ENCODE measurements at places on chromosomes 2 and 18.
A peak's percentile ranks its signal among the peaks of the same experiment; 100 is the strongest.

DNA sequence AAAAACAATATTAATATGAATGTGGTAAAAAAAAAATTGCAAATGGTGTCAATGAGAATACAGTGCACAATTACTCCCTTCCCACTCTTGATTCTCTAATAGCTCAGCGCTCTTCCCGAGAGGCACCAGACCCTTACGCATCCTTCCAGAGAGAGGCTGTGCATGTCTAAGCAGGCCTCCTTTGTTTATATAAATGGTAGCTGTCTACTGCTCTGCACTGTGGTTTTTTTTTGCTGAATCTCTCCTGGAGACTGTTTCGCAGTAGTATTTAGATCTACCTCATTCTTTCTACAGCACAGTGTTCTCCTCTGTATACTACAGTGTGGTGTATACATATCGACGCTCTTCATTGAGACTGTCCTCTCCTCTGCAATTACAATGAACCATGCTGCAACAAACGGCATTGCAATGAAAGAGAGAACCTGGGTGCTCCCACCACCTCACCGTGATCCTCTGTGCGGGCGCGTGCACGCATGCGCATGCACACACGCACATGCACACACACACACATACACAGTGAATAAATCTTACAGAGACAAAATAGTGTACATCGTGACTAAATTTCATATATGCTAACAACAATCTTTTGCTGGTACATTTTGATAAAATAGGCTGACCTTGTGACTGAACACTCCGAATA is 19.4 kb downstream of the SEPTIN10 start:
- no peak for DNase-seq

DNA sequence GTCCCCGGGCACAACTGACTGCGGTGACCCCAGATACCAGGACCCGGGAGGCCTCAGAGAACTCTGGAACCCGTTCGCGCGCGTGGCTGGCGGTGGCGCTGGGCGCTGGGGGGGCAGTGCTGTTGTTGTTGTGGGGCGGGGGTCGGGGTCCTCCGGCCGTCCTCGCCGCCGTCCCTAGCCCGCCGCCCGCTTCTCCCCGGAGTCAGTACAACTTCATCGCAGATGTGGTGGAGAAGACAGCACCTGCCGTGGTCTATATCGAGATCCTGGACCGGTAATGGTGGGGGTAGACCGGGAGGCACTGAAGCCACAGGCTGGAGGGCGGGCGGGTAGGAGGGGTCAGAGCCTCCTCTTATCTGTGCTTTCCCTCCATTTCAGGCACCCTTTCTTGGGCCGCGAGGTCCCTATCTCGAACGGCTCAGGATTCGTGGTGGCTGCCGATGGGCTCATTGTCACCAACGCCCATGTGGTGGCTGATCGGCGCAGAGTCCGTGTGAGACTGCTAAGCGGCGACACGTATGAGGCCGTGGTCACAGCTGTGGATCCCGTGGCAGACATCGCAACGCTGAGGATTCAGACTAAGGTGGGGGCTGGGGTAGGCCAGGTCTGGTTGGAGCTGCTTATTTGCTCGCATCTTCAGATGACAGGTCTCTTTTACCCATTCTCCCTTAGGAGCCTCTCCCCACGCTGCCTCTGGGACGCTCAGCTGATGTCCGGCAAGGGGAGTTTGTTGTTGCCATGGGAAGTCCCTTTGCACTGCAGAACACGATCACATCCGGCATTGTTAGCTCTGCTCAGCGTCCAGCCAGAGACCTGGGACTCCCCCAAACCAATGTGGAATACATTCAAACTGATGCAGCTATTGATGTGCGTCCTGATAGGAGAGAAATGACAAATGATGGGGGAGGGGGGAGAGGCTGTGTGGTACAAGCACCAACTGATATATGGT is 780 bp downstream of the HTRA2 start:
- DNase-seq = no peak

DNA sequence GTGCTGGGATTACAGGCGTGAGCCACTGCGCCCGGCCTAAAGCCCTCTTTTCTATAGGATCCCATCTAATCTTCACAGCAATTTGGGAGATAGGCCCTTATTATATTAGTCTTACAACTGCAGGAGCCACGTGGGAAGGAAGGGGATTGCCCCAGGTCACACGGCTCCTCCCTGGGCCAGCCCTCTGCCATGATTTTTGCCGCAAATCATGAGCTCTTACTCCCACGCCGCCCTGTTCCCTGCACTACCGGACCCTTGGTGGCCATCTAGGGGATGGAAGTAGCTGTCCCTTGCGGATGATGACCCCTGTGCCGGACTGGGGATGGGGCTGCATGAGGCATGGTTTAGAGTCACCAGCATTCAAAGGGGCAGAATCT is 28.4 kb upstream of the PTMA start:
- DNase-seq = no peak

- peak; percentile 8 for DNase-seq
Observed at GRCh38 chr2:144140891-144141290, 379.0 kb downstream of the ZEB2 start.

- no peak for DNase-seq
Observed at GRCh38 chr18:29883114-29883513, 1159.4 kb downstream of the DSC3 start.

DNA sequence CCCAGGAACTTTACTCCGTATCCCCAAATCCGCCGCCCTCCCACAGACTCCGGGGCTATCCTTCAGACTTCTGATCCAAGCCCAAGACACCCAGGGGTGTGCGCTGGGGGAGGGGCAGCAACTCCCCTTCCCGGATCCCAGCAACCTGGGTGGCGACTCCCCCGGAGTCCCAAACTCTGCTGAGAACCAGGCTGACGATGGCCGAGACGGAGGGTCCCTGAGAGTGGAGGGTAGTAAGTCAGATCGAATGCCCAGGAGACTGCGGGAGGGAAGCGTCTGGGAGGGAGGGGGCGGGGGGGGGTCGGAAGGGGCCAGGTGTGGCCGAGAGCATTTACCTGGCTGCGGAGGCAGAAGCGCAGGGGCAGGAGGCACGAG is 7.0 kb upstream of the TNS1 start:
- no peak for DNase-seq

DNA sequence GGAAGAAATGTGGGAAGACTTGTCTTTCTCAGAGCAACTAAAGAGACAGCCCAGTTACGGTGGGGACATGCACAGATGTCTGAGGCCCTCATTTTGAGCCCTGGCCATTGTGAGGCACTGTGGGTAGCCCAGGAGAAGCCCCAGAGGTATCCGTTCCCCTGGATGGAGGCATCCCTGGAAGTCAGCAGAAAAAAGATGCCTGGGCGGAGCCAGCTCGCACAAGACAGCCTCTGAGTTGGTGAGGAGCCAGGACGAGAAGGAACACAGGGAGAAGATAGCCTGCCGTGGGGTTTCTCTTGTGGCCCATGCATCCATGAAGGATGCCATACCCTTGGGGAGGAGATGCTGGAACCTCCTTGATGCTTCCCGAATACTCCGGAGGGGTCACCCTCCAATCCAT is 56.9 kb upstream of the SEMA4C start:
- no peak for DNase-seq

DNA sequence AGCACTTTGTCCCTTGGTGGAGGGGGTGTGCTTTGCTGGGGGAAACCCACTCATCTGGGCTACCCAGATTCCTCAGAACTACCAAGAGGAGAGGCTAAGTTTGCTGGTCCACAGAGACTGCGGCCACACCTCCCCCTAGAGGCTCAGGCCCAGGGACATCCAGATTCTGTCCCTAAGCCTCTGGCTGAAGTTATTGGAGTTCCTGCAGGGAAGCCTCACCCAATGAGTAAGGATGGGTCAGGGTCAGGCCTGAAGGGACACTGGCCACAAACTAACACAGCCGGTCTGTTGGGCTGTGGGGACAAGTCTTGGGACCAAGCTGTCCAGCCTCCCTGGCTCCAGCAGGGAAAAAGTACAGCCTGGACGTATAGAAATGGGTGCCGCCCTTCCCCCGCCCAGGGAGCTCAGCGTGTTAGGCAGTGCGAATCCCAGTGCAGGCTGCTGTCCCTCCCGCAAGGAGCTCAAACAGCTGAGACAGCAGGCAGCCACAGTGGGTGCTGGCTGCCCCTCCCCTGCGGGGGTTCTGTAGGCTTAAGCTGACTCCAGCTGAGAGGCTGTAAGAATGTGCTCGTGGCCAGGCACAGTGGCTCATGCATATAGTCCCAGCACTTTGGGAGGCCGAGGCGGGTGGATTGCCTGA is 86.9 kb upstream of the ARL5A start:
- DNase-seq = no peak

DNA sequence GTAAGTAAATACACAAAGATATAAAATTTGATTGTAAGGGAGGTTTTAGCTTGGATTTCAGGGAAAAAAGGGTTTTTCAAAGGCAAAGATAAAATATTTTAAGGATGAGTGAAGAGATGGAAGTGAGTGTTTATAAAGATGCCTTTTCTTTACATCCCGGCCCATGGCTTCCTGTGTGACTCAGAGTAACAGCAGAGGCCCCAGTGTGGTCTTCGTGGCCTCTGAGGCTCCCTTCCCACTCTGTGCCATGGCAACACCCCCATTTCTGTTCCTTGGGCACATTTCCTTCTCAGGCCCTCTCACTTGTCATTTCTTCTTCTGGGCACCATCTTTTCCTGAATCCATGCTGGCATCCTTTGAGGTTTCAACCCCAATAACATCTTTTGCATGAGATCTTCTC is 92.6 kb upstream of the TMEM18 start:
- DNase-seq = peak; percentile 71

DNA sequence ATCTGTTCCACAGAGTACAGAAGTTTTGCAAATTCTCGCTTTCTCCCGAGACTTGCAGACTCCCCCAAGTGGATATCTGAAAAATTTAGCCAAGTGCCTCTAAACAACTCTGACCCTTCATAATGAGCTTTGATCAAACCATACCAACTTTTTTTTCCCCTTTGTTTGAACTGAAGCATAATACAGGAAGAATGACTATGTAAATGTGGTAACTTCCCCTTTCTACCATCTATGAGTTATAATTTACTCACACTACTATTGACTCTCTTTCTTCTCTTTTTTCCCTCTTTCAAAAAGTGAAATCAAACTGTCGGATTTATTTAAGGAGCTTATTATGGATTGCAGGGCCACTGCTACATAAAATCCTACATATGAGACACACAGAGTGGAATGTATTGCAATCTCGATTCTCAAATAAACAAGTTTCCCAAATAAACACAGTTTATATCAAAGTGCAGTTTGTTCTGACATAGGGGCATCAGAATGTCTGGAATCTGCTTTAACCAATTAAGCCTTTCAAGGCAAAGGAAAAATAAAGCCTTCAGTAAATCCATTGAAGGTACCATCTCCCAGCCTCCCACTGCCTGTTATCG is 1.4 kb upstream of the ZNF804A start:
- peak; percentile 54 for DNase-seq

GRCh38 chr2:60334610-60335009 is 218.8 kb downstream of the BCL11A start:
- no peak for DNase-seq

DNA sequence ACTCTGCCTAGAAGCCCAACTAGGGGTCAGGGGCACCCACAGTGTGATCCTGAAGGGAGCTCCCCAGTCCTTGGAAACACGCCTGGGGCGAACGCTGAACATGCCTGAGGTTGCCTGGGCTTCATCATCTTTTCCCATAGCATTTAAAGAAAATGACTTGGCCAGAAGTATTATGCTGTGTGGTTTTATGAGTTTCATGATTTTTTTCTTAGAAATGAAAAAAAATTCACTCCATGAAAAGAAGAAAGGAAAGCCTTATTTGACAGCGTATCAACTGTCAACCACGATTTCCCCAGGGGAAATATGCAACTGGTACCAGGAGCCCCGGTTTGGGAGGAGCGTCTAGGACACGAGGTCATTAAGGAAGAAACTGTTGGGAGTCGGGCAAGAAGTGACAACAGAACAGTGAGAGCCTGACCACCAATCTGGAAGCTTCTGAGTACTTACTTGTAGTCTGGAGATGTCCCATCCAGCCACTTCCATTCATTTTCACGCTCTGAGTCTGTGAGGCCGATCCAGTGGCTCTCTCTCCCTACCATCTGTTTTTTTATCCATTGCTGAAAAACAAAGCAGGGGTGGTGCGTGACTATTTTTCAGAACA is 63.5 kb upstream of the THOC1 start:
- DNase-seq = peak; percentile 64

DNA sequence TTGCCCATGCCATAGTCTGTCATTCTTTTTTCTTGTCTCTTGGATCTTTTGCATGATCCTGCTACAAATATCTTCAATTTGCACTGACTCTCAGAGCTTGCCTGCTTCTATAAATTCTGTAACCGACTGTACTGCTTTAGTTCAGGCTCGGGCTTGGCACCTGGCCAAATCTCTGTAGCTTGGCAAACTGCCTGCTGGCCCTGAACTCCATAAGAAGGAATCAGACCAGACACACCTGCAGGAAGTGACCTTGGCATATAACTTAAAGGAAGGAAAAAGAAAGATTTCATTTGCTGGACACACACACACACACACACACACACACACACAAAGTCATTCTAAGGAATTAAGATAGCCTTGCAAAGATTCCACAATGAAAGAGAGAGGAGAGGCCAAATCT is 291.2 kb upstream of the DDX18 start:
- DNase-seq = no peak

DNA sequence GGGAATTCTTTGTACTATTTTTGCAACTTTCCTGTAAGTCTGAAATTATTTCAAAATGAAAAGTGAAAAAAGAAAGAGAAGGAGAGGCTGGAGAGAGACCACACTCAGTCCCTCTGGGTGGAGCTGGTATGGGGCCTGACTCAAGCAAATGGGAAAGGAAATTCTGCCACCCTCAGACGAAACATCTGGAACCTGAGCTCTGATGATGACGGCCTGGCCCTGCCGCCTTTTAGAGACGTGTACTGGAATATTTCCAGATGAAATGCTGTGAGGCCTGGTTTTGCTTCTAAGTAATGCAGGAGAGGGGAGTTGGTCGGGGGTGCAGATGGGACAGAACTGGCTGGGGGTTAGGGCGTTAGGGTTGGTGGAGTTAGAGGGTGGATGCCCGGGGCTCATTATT is 57.4 kb upstream of the GLI2 start:
- peak; percentile 60 for DNase-seq

DNA sequence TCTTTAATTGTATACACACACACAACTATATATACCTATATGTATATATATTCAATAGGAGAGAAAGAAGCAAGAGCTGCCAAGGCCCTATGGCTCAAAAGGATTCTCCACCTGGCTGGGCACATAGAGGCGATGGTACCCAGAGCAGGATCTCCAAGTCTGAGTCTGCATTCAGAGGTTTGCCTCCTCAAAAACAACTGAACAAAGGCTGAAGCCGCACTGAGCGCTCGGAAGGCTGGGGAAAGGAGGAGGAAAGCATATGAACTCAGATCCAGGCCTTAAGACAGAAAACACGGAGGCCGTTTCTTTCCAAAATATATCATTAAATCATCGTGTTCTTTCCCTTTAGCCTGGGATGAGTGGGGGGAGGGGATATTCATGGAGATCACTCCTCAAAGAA is 3.6 kb downstream of the HOXD12 start:
- no peak for DNase-seq

All from fibroblast of skin of back (primary cell).